Stimulated activated effector memory CD8-positive, alpha-beta T cell treated with anti-CD3 and anti-CD28 coated beads, Interleukin-12 subunit alpha, Interleukin-12 subunit beta, amount 100 ng/mL, for 72 hours (primary cell): ENCODE measurements at places on chromosomes 16 and 17.

DNA sequence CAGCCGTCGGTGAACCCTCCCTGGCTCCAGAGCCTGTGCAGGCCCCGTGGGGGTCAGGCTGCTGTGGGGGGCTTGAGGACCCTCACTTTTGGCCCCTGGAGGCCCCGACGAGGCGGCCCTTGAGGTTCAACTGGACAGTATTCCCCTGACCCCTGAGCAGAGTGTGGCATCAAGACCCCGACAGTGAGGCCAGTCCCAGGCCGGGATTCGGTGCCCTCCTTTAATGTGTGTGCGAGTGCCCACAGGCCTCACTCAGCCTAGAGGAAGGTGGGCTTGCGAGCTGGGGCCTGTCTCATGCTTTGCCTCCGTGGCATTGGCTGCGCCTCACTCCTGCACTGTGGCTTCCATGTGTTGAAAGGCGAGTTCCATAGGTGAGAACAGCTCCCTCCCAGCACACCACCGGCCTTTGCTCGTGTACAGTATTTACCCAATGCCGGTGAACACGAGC lies 94.5 kb downstream of the METRNL start:
- DNase-seq = no peak

- DNase-seq = no peak
These were observed 9.1 kb downstream of the UNC13D start for GRCh38 chr17:75834928-75835653.

DNA sequence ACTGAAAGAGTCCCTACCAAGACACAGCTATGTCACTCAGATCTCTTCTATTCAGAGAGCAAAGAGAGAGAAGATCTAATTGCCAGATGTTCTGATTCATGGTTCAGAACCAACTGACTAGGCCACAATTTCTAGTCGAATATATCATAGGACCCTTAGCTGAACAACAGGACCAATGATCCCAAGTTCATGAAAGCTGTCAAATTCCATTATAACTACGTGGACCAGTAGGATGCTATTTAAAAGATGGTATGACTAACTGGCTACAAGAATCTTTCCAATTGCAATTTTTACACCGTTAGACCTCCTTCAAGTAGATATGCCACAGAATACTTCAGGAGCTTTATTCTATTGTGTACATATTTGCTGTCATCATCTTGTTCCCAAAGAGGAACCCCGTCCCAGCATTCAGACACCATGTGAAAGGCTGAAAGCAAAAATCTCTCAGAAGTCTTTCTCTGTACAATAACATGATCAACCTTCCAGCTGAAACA lies 26.0 kb downstream of the DCUN1D3 start:
- DNase-seq = no peak

- no peak for DNase-seq
These were observed 42.7 kb downstream of the TIMM22 start for GRCh38 chr17:1039511-1040215.

- DNase-seq = no peak
These were observed 480.4 kb downstream of the CDH8 start for GRCh38 chr16:61555718-61556441.

DNA sequence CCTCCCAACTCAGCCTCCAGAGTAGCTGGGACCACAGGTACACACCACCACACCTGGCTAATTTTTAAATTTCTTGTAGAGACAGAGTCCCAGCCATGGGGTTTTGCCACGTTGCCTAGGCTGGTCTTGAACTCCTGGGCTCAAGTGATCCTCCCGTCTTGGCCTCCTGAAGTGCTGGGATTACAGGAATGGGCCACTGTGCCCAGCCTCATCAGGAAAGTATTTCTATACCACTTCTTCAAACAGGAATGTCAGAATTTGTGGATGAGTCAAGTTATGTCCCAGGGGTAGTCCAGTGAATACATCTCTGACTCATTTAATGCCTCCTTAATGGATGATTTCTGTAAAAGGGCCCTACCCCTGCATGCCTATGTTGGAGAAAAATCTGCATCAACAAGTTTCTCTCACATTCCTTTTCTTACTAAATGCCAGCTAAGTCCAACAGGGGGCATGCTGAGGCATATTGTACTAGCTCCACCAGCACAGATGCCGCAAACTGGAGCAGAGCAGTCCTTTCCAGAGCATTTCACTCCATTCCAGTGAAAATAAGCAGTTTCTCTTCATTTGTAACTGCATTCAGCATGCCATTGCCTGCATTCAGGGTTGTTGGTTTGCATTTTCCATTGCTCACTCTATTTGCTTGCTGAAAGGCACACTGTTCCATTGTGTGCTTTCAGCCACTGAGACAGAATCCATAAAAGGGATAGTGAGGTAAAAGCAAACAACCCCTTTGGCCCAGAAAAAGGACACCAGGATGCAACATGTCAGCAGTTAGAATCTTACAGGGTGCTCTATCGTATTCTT lies 5.3 kb upstream of the CAVIN1 start:
- DNase-seq = no peak

DNA sequence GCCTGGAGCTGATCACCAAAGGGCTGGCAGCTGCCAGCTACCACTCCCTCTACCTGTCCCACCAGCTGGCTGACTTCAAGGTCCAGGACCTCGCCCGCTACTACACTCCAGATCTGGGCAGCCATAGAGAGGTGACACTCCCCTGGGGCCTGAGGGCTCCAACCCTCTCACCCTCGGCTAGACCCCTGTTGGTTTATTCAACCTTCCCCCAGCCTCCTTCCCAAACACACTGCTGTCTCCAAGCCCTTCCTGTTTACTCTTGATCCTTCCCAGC lies 18.0 kb downstream of the ALOX12B start:
- DNase-seq = no peak

DNA sequence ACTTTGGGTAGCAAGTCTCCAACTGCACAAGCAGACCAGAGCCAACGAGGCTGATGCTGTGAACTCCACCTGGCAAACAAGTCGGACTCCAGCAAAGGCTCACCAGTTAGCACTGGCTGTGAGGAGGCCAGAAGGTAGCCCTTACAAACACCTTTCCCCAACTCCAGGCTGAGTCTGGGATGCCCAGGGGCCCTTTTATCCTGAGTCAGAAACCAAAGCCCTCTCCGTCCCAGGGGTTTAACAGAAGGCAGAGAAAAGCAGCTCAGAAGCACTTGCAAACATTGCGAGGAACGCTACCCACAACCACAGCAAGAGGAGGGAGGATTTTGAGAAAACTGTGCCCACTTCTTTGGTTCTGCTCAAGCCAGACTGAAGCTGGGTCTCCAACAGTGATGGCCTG lies 25.0 kb downstream of the CUEDC1 start:
- DNase-seq = no peak
